ENCODE measurements at places on chromosomes 2 and 18.

DNA sequence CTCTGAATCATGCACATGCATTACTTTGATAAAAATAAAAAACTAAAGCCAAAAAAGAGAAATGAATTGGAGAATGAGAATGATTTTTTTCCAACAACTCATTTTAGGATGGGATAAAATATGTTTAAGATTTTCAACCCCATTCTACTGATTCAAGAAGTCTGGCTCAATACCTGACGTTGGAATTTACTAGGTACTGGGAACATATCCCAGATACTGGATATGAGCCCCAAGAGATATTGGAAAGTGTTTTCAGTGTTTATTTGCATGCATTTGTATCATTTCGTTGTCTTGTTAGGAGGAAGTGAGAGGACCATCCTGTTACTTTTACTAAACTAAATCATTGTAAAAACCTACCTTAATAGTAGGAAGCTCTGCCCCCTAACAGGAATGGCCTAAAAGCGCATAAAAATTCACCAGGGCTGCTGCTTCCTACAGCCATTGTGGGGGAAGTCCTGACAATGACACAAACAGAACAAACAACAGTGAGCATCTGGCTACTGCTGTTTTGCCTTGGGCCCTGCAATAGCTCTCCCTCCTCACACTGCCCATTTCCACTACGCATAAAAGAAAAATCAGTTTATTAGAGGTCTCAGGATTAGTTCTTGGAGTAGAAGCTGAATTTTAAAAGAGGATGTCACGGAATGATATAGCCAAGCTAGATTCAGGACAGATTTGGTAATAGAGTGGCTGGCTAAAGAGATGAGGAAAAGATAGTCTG, 35.2 kb downstream of the ANKAR start:
- peak; percentile 10 for DNase-seq

- DNase-seq, result no peak
Observed at GRCh38 chr2:102737431-102737830, 24.4 kb upstream of the TMEM182 start.

DNA sequence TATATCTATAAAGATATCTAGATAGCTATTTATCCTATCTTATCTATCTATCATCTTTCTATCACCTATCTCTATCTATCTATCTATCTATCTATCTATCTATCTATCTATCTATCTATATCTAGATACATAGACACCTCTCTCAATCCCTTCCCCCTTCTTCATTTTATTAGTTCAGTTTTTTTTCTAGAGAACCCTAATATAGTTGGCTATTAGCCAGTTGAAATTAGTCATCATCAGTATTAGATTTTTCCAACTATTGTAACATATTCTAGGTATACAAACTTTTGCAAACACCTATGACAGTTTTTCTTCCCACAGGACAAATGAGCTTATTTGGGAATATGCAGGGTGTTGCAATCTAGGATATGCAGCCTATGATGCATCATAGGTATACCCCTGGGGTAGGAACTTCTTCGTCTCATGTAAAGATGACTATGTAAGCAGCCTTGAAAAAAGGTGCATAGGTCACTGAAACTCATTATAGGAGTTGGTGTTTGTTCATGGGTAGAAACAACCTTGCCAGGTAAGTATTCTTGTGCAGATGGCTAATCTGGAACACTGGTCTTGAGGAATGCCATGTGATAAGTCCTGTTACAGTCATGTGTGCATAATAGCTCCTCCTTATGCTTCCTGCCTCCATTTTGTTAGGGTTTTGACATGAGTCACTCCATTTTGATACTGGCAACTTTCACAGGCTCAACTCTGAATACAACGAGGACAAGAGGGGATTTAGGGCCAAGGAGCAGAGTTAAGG, 160.7 kb upstream of the ZSWIM2 start:
- DNase-seq, result no peak

DNA sequence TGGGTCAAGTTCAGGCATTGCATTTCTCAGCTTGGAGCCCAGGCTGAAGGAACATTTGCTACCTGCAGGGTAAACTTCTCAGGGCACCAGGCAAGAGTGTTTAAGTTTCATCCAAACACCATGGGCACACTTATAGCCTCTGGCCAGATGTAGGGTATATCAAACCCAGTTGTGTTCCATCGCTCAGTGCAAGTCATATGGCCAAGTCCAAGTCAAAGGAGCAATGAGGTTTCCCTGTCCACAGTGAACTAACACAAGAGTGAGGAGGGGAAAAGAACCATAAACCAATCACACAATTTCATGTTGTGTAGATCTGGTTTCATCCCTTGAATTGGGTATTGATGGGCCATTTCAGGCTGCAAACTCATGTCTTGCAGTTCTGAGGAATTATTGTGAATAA, 107.2 kb downstream of the SOX11 start:
- DNase-seq, result no peak

DNA sequence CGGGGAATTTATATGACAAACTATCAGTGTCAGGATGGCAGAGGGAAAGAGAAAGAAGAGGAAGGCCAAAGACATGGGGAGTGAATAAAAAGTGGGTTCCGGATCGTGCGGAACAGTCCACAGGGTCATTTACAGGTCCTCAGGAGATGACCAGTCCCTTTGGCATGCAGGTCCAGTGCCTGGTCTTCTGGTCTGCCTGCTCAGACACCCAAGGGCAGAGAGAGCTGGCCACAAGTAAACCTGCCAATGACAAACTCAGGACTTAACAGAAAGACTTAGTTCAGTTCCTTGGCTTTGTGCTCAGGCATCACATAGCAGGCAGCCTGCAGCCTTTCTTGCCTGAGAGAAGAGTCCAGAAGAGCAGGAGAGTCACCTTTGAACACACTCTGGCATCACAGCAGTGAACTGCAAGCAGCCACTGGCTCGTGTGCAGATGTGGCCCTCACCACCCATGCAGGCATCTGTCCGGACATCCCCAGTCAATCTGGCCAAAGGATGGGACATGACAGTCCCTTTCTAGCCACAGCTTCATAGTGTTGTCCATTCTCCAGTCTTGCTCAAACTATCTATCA, 14.0 kb downstream of the TMEM127 start:
- peak; percentile 77 for DNase-seq

- no peak for DNase-seq
Observed at GRCh38 chr18:79855147-79855933, 57.6 kb downstream of the KCNG2 start.
